Omental fat pad (tissue), 4 donors: ENCODE measurements at places on chromosomes 4 and X.

DNA sequence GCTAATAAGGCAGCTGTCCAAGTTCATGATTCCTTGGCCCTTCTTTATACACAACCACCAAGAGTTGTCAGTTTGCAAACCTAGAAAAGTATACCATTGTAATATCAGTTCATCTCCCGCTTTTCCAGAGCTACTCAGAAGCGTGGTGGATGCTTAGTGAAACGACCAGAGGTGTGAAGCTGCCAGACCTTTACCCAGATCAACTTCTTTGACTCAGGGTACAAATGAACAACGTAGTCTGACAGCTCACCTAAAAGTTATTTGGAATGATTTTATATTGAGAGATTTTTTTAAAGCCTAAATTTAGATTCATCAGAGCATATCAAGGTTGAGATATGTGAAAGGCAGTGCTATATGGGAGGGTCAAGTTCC is 169.7 kb downstream of the CBR4 start:
- DNase-seq = no peak

DNA sequence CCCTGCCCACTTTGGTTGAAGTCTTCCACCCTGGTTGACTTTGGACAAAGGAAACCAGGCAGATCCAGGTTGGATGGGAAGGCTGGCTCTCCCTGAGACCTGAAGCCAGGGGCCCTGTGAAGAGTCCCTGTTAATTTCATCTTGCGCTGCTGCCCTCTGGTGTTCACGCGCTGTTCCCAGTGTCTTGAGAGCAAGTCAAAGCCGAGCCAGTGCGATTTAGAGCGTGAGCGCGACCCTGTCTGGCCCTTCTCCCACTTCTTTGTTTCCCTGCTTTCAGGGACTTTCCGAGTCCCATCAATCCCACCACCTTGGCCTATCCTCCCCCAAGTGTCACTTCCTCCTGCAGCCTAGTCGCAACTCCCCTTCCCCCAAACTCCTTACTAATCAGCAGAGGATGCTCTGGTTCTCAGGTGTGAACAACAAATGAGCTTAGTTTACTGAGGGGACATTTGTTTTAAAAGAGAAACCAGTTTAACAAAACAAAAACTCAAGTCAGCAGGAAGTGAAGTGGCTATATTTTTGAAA is 25.8 kb upstream of the CHRNA9 start:
- DNase-seq = peak; percentile 99

- no peak for DNase-seq
Observed at GRCh38 chrX:155027509-155028066, 944 bp downstream of the FUNDC2 start.

DNA sequence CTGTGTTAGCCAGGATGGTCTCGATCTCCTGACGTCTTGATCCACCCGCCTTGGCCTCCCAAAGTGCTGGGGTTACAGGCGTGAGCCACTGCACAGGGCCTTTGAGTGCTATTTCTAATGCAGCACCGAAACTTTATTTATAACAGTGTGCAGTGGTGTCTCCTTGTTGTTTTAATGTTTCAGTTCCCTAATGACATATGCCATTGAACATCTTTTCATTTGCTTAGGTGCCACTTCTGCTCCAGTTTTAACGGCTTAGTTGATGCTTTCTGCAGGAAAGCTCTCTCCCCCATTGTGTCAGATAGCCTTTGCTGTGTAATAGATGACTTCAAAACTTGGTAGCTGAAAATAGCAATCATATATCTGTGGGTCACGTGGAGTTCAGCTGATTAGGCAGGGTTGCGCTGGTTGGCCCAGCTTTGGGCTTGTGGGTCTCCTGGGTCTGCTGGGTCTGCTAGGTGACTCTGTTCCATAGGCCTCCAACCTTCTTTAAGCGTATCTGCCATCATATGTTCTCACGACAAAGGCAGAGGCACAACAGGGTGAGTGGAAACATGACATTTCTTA is 76.4 kb upstream of the SHISA3 start:
- no peak for DNase-seq

GRCh38 chr4:183989931-183990330 is 84.8 kb downstream of the STOX2 start:
- no peak for DNase-seq

GRCh38 chr4:36757580-36758311 is 476.3 kb downstream of the DTHD1 start:
- no peak for DNase-seq

GRCh38 chrX:42495139-42495538 is 282.8 kb downstream of the PPP1R2C start:
- no peak for DNase-seq

DNA sequence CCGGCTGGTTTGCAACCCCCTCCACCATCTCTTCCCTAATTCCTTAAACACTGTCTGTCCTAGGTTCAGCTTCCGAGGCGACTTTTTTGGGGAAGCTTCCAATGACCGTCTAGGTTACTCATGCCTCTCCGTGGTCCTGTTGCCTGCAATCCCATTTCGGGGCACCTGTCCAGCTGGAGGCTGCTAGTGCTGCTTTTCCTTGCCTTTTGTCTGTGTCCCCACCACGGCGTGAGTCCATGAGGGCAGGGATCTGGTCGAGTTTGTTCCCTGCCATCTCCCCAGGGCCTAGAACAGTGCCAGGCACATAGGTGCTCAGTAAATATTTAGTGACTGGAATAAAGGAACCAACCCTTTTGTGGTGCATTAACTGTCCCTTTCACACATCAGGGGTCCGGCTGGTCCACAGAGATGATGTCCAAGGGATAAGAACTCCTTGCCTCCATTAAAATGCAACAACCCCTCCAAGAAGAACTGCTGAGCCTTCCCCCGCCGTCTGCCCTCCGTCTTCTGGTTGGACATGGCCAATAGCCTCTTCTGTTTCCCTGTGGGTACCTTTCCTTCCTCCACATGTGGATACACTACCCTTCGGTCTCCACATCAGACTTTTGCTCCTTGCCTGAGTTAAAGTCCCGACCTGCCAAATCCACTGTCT is 5.7 kb upstream of the SORCS2 start:
- no peak for DNase-seq

DNA sequence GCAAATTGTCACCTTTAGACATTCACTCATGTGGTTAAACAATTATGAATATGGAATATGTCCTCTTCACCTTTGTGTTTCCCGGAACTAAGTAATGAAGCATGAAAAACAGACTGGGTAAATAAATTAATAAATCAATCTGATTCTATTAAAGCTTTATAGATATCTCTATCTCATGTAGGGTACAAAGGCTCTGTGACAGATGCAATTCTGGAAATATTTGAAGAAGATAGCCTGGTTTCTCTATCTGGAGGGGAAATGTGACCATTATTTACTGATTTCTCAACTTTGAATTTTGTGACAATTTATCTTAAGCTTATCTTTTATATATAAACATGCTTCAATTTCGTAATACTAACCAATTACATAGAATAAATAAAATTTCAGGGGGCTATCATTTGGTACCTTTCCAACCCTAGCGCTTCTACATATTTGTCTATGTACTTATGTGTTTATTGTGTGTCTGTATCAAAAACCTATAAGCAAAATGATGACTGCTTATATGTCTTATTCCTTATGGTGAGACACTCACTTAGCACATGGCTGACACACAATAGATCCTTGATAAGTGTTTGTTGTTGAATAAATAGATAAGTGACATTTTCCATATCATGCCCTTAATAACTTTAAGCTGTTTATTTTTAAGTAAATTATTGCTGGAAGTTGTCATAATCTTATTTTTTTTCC is 9.9 kb downstream of the CTSO start:
- no peak for DNase-seq

DNA sequence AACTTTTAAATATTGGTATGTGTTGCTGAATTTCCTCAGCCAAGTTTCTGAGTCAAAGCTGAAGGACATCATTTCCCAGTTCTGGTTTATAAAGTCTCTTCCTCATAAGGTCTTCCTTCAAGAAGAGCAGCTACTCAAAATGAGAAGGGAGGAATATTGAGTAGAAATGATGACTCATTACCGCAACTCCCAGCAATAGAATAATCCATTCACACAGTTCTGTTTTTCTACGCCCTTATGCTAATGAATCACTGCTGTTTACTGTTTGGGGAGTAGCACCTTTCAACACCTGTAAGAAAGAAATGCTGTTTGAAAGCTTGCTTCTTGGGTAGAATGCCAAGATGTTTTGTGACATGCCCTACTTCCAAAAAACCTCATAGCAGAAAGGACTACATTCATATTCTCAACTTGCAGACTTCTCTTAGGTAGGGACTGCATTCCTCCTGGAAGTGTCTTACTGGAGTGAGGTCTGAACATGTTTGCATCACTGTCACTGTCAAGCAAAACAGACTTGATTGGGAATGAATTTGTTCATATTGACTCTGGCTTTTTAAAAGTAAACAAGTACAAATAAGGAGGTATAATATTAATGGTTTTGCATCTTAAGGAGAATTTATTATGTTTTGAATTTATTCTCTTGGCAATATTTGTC is 147.2 kb upstream of the BANK1 start:
- DNase-seq = no peak

DNA sequence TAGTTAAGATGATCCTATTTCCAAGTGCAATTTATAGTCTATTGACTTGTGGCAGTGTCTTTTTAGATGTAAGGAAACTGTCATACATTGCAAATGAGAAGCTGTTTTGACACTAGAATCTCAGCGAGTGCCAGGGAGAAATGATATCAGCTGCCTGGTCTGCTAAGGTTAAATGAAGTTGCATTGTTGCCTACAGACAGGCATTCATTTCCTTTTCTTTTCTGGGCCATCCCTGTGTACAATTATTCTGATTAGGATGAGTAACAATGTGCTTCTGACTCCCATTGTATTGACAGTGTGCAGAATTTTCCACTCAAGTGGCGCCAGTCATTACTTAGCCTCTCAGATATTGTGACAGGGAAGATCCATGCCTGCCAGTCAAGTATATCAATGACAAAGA is 231.2 kb downstream of the GPAT3 start:
- no peak for DNase-seq

GRCh38 chr4:19026281-19026680 is 1004.7 kb upstream of the LCORL start:
- no peak for DNase-seq

DNA sequence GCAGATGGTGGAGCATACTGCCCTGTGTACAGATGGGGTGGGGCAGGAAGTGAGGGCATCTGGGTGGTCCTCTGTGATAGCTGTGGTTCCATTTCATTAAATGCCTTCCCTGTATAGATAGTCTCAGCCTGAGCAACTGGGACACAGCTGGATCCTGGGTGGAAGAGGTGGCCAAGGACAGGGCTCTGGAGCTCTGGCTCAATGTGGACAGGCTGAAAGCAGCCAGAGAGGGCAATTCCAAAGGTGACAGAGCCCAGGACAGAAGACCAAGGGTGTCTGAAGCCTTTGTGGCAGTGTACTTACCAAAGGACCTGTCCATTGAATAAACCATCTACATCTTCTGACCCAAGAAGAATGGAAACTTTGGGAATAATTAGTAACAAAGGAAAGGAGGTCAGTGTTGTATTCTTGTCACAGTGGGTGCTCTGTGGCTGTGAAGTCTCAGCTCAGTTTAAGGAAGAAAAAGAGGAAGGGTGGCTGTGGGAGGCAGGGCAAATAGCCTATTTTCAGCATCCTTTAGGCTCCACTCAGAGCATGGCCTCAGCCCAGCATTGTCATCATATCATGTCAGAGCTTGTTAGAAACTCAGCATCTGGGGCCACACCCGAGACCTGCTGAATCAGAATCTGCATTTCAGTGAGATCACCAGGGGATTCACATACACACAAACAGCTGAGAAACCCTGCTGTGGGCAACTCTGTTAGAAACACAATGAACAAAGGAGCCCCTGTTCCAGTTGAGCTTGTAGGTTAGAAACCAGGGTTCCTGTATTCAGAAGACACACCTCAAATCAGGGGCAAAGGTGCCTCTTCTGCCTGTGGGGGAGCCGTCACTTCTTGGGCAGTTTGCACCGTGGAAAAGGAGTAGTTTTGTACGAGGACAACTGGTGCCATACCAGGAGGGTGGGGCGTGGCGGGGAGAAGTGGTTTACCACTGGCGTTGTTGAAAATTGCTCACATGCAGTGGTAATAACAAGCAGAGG is 168.6 kb downstream of the PTTG2 start:
- no peak for DNase-seq

GRCh38 chr4:25984796-25985195 is 70.8 kb downstream of the SMIM20 start:
- no peak for DNase-seq

DNA sequence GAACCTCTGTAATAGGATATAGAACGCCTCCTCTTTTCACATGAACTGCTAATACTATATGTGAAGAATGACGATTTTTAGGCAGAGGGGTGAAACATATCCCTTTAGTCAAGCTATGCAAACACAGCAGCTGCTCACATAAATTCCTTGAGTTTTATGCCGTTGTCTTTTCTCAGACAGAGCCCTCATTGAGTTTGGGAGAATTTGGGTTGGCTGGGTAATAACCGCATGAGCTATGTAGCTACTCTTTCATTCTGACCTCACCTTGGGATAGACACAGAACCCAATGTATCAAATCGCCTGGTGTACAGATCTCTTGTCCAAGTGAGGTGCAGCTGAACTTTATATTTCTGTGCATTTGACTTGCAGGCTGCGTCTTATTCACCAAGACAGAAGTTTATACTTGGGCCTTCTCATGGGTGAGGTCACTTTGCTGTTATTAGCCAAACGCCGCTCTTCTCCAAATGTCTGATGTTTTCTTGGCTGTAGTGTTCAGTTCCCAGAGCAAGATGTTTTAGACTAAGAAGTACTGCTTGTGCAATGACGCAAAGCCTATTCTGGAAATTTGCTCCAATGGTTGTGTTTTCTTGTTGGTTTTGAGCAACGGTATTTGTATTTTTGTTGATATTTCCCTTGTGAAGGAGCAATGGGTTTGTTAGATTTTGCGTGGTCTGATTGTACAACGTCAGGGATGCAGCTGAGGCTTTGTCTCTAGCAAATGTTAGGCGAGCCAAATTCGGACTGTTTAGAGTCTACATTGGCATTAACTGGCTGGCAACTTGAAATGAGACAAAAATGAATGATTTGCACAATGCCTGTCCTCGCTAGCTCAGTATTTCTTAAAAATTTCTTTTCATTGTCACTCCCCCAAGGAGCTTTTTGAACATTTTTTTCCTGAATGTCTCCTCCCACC is 11.2 kb upstream of the SPARCL1 start:
- no peak for DNase-seq

GRCh38 chrX:56786889-56787733 is 58.1 kb downstream of the NBDY start:
- DNase-seq = peak; percentile 17

GRCh38 chr4:26133840-26134239 is 187.0 kb upstream of the RBPJ start:
- DNase-seq = no peak

DNA sequence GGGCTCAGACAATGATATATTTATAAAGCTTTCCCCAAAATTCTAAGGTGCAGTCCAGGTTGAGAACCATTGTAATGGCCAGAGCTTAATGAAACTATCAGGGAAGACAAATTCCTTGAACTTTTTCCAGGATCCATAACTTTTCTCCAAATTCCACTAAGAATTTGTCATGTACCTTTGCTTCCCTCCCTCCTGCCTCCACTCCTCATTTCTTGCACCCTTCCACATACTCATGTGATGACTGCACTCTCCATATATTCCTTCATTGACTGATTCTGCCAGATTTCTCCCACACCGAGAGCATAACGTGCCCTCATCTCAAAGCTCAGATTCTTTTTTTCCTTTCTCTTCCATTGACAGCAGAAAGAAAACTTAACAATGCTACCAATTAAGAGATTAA is 20.9 kb upstream of the AMELX start:
- DNase-seq = no peak

- no peak for DNase-seq
Observed at GRCh38 chrX:19760841-19761512, 126.4 kb downstream of the SH3KBP1 start.
